ENCODE measurements at places on chromosomes 13 and 19.

- DNase-seq = no peak
Observed at GRCh38 chr13:97468331-97468730, 34.4 kb downstream of the RAP2A start.

GRCh38 chr19:13717194-13717643, 47.1 kb upstream of the MRI1 start:
- no peak for DNase-seq

- no peak for DNase-seq
Observed at GRCh38 chr13:37531049-37531448, 67.5 kb downstream of the POSTN start.

DNA sequence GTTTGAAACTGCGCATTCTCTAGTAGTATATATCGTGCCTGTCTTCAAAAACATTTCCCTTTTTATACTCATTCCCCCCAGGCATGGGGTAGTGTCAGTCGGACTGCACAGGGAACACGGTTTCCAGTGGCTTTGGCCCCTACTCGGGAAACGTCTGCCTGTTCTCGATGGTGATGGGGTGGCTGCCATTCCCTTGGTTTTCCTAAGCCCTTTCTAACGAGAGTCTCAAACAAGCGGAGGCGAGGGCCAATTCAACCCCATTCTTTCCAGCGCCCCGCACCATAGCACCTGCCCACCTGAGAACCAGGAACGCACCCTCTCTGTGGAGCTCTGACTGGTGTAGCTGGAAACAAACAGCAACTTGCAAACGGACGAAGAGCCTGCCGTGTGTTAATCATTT, 127.6 kb downstream of the STK24 start:
- no peak for DNase-seq

DNA sequence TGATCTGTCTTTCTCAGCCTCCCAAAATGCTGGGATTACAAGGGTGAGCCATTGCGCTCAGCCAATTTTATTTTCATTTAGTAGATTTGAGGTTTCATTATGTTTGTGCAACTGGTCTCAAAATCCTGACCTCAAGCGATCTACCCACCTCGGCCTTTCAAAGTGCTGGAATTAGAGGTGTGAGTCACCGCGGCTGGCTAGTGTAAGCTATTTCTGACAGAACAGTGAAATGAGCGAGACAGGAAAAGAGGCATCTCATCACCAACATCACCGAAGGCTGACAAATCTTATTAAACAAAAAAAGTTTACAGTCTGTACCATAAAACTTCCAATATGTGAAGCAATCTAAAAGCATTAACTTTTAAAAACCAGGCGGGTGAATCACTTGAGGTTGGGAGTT, 12.2 kb upstream of the ZNF888 start:
- no peak for DNase-seq

DNA sequence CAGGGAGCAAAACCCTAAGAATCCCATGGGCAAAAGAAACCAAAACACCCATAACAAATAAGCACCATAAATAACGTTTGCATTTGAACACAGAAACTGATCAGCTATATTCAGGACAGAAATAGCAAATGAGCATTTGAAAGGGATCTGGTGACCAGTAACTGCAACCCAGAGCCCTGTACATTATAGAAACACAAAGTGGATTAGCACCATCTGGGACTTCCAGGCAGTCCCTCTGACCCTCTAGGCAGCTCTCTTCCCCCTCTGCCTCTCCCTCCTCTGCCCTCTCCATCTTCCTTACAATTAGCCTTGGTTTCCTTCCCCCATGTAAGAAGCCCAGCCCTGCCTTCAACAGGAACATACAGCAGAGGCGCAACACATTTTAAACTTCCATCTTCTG, 215.0 kb downstream of the DCLK1 start:
- DNase-seq = no peak

DNA sequence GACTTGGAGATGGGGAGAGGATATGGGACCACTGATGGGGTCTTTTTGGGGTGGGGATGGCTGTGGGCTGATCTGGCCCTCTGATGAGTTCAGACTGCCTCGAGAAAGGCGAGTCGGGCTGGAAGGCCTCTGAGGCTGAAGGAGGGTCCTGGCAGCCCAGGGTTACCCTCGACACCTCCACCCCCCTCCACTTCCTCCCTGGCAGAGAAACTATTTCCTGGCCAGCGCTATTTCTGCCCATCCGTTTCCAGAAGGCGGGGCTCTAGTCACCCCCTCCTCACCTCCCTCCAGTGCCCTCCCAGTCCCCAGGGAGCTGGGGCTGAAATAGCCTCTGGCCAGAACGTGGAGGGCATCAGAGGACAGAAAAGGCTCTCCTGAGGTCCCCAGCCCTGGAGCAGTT, 9.7 kb downstream of the EXOC3L2 start:
- DNase-seq = no peak
